Vagina (tissue), 2 donors: ENCODE measurements at places on chromosomes 13 and 19.

DNA sequence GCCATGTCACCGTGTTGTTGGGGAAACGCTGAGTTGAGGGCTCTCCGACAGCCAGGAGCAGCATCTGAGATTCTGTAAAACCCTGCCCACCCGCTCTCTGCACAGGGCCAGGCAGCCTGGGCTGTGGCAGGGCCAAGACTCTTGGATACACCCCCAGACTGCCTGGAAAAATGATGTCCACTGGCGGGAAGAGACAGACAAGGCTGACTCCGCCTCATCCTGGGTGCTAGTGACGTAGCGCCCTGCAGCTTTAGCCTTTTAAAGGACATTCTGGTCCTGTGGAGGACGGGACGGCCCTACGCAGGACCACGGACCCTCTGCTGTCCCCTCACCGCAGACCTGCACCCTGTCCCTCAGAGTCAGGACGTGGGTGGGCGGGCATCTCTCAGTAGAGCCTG, 20.7 kb upstream of the LILRA2 start:
- no peaks in the 10 kb centered on the region for H3K4me1 ChIP-seq
- H3K27ac ChIP-seq = no peak overlapping the region
- no peaks in the 10 kb centered on the region for H3K27me3 ChIP-seq

- no peaks in the 10 kb centered on the region for H3K4me1 ChIP-seq
- H3K27me3 ChIP-seq = no peaks in the 10 kb centered on the region
- H3K36me3 ChIP-seq = no peaks in the 10 kb centered on the region
- H3K4me3 ChIP-seq = no peak overlapping the region
- no peak overlapping the region for H3K27ac ChIP-seq
- DNase-seq = no peak
These were observed 13.2 kb upstream of the CREB3L3 start for GRCh38 chr19:4140237-4140711.

DNA sequence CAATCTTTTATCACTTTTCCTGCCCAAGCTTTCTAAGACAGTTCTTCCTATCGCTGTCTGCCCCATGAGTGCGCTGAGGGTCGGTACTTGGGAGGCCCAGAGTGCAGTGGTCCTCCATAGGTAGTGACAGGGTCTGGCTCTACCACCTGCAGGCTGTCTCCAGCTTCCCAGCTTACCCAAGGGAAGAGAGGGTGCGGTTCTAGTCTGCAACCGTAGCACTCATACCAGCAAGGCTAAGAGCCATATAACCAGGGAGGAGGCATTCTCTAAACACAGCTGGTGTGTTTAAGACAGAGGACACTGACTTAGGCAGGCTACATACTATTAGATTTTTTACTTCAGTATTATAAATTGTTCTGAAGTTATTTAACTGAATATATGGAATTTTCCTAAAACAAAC, 8.2 kb downstream of the PROZ start:
- H3K4me1 ChIP-seq = no peaks in the 10 kb centered on the region
- no peak for DNase-seq

GRCh38 chr13:43054803-43055802, 31.7 kb downstream of the DNAJC15 start:
- no peaks in the 10 kb centered on the region for H3K27me3 ChIP-seq
- peaks cover 30% of the 10 kb centered on the region for H3K4me1 ChIP-seq
- no peak for DNase-seq
- no peaks in the 10 kb centered on the region for H3K36me3 ChIP-seq

- no peaks in the 10 kb centered on the region for H3K27me3 ChIP-seq
- H3K4me1 ChIP-seq = no peaks in the 10 kb centered on the region
- H3K27ac ChIP-seq = no peak overlapping the region
- no peaks in the 10 kb centered on the region for H3K36me3 ChIP-seq
- DNase-seq = no peak
- no peak overlapping the region for H3K4me3 ChIP-seq
These were observed 240.6 kb downstream of the GPC6 start for GRCh38 chr13:93467175-93467574.

DNA sequence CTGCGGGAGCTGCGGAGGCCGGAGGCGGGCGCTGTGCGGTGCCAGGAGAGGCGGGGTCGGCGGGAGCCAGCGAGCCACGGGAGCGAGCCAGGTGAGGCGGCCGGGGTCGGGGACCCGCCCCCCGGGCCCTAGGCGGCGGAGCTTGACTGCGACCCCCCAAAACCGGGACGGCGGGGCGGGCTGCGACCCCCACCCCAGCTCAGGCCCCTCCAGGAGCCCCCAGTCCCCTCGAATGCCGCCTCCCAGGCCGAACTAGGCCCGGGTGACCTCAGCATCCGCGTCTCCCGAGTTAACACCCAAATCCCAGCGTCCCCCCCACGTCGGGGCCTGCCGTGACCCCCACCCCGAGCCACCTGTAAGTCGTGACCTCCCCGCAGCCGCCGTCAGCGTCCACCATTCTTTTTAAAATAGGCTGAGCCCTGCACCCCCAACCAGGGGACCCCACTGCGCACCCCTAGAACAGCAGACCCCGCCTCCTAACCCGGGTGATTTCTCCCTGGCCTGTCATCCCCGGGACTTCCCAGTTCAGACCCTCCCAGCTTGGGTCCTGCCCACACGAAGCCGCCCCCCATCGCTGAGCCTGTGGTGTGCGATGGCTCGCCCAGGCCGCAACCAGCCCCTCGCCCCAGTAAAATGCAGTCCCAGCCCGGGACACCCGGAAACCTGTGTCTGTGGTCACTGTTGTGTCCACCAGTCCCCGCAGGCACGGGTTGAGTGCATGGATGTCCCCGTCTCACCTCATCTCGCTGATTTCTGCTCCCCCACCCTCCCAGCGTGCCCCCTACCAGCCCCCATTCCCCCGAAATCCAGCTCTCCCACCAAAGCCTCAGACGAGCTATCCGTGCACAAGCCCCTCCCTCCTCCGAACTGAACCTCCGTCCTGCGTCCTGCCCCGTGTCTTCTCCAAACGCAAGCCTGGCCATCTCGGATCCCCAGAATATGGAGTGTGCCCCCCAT, 551 bp downstream of the FZR1 start:
- no peak for DNase-seq
- H3K27ac ChIP-seq = peak overlapping the region; percentile 96
- H3K27me3 ChIP-seq = no peaks in the 10 kb centered on the region
- peak overlapping the region; percentile 93 for H3K4me3 ChIP-seq

GRCh38 chr13:113437408-113438010, 15.8 kb downstream of the ADPRHL1 start:
- DNase-seq = no peak
- H3K4me1 ChIP-seq = no peaks in the 10 kb centered on the region
- no peaks in the 10 kb centered on the region for H3K27me3 ChIP-seq
- no peak overlapping the region for H3K27ac ChIP-seq

GRCh38 chr13:31038834-31039552, 106.5 kb downstream of the TEX26 start:
- H3K4me3 ChIP-seq = no peak overlapping the region
- DNase-seq = peak; percentile 58
- no peak overlapping the region for H3K27ac ChIP-seq
- H3K4me1 ChIP-seq = peaks cover 2% of the 10 kb centered on the region

DNA sequence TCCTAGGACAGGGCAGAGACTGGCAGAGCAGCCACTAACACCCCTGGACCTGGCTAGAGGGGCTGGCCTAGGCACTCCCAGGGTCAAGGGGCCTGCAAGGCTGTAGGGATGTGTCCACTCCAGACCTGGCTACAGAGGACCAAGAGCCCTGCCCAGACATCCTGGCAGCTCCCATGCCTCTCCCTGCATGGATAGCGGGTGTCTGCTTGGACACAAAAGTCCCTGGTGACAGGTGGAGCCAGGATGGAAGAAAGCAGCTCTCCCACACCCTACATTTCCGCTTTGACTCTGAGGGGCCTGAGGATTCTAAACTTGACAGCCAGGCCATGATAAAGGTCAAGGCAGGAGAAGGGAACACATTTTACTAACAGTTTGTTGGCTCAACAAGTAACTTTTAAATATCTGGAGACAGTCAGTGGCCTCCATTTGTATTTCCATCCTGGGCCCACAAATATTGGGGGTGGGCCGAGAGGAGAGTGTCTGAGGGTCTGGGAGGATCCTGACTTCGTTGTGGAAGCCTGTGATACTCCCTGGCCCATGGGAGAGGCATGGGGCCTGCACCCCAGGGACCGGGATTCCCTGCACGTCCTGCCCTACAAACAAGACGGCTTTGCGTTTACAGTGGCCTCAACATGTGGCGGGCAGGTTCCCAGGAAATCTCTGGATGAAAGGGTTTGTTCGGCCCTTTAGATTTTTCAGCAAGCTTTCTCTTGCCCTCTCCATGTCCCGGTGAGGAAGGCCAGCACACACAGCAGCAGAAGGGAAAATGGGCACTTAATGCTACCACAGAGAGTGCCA, 19.8 kb upstream of the SLC7A9 start:
- H3K4me1 ChIP-seq = no peaks in the 10 kb centered on the region
- H3K27me3 ChIP-seq = no peaks in the 10 kb centered on the region
